Stimulated activated CD4-positive, alpha-beta T cell treated with anti-CD3 and anti-CD28 coated beads, Interleukin-15, amount 100 ng/mL, for 48 hours (primary cell): ENCODE measurements at places on chromosomes 13 and 19.
A peak's percentile ranks its signal among the peaks of the same experiment; 100 is the strongest.

- no peak for DNase-seq
Measured at GRCh38 chr13:48938308-48938943, 37.3 kb upstream of the FNDC3A start.

GRCh38 chr19:15260939-15261338, 28.7 kb upstream of the EPHX3 start:
- no peak for DNase-seq

- no peak for DNase-seq
Measured at GRCh38 chr19:57395710-57396109, 6.1 kb downstream of the ZNF548 start.

GRCh38 chr19:17398902-17399527, 5.0 kb upstream of the CCDC194 start:
- no peak for DNase-seq

DNA sequence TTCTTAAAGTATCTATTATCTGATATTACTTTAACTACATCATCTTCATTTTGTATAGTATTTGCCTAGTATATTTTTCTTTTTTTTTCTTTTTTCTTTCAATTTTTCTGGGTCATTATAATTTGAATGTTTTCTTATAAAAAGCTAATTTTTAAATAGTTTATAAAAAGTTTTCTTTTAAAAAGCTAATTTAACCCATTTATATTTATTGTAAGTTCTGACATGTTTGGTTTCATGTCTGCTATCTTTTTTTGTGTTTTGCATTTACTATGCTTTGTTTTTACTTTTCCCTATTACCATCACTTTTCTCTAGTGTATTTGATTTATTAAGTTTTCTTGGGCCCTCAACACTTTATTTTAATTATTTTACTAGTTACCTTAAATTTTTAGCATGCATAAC, 22.6 kb upstream of the RCBTB2 start:
- no peak for DNase-seq

GRCh38 chr13:55664178-55664577, 1476.5 kb upstream of the PRR20A start:
- no peak for DNase-seq

DNA sequence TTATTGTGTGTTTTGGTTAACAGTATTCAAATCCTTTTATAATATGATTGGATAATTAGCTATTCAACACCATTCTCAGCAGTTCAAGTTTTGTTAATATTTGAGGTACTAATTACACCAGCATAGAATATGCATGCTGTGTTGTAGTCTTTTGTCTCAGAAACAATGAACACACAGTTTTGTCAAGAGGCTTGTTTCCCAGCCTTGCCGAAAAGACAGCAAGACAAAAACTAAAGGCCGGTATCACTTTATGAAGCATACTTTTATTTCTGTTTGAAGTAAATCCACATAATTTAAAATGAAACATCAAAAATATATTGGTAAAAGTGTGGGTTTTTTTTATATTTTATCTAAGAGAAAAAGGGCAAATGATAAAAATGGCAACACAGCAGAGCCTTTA, 7.5 kb downstream of the GPR180 start:
- DNase-seq: no peak

DNA sequence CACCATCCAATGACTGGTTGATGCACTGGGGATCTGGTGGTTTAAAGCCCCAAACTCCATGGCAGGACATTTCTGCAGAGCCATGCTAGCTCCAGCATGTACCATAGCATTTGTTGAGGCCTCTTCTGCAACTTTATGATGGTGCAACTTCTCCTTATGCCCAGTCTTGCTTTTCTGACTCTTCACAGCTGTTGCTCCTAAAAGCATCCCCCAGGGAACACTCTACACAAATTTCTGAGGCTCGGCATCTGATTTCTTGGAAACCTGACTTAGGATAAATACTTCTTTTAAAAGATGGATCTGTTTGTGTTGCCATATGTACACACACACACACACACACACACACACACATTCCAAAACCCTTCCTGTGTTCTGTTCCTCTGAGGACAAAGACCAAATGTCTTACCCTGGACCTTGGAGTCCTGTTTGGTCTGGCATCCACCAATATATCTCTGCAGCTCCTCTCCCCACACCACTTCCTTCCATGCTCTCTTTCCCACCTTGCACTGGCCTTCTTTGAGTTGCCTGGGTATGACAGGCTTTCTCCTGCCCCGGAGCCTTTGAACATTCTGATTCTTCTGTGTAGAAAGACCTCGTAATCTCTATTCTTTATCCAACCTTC, 388.5 kb upstream of the ZNF507 start:
- DNase-seq: no peak

DNA sequence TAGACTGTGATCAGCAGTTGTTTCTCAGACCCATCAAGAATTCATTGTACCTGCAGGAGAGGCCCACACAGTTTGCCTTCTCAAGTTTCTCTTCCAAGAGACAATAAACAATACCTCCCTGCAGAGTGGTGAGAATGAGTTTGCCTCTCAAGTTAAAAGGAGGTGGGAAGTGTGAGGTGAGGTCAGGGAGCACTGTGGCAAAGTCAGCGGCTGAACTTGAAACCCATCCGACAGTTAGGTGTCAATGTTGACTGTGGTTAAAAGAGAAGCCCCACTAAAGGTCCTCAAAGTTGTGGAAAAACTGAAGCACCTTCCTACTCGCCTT, 72.9 kb upstream of the TSC22D1 start:
- DNase-seq: peak; percentile 31

DNA sequence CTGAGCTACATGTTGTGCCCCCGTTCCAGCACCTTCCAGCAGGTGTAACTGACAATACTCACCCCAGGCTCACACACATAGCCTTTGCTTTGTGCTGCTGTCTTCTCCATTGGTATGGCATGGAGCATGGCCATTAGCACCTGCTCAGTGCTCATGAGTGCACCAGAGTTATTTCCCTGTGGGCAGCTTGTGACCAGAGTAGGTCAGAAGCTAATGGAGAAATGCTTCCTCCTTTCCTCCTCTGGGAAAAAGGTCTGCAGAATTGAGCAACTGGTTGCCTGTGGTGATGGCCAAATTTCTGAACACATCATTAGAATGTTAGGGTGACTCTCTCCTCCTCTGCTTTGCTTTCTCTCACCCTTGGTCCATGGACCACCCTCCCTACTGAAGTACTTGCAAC, 344.5 kb upstream of the TMTC4 start:
- DNase-seq: no peak

DNA sequence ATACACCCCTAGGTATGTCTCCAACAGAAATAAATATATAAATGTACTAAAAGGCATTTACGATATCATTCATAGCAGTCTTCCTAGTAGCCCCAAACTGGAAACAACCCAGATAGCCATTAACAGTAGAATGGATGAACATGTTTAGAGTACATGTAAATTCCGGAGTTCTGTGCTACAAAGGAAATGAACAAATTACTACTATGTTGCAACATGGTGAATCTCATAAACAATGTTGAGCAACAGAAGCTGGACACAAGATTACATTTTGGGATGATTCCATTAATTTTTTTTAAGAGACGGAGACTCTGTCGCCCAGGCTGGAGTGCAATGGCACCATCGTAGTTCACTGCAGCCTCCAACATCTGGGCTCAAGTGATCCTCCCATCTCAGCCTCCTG, 5.9 kb upstream of the SLC7A10 start:
- no peak for DNase-seq

GRCh38 chr13:45257638-45258333, 56.9 kb upstream of the KCTD4 start:
- DNase-seq: no peak

GRCh38 chr13:76725211-76725610, 161.0 kb downstream of the KCTD12 start:
- no peak for DNase-seq

DNA sequence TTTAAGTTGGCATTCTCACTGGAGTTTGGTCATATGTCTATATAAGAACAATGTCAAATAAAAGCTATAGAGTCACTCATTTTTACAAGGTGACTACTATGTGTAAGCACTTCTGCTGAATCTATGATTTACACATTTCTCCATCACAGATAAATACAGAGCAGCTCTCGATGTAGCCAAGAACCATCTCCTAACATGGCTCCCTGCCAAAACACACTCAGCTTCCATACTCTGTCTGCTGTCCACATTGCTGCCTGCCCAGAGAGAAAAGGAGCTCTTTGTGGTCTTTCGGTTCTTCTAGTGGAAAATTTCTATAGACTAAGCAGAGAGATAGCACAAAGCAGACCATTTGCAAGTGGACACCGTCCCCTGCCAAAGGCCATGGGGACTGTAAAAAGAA, 190.9 kb upstream of the KLF12 start:
- no peak for DNase-seq

GRCh38 chr19:41933693-41934426, 5.6 kb upstream of the ERFL start:
- DNase-seq: no peak

- DNase-seq: peak; percentile 53
Measured at GRCh38 chr19:46678110-46678732, 17.2 kb upstream of the DACT3 start.

DNA sequence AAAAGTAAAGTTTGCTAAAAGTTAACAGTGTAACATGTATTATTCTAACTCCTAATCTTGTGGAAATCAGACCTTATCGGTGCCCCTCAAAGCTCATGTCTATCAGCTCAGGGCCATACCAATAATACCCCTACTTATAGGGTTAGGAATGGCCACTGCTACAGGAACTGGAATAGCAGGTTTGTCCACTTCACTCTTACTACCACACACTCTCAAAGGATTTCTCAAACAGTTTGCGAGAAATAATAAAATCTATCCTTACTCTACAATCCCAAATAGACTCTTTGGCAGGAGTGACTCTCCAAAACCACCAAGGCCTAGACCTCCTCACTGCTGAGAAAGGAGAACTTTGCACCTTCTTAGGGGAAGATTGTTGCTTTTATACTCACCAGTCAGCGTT, 1677.7 kb downstream of the OLFM4 start:
- DNase-seq: no peak

- no peak for DNase-seq
Measured at GRCh38 chr13:90700340-90700739, 647.1 kb upstream of the MIR17HG start.

GRCh38 chr13:47886314-47886713, 114.8 kb downstream of the SUCLA2 start:
- no peak for DNase-seq

- no peak for DNase-seq
Measured at GRCh38 chr19:36775768-36776167, 3.2 kb upstream of the ZNF850 start.
